Adrenal gland (tissue), 19 donors: ENCODE measurements at places on chromosomes 13 and 19. TPM values are rescaled to one million over a fixed set of nuclear protein-coding genes. Genes with fewer than 3 reads are reported as not detected.

TMED1 gene
- polyA plus RNA-seq: 34.9 TPM

DIRAS1 gene
- 1.4 TPM for polyA plus RNA-seq

IGFL3 gene
- polyA plus RNA-seq: not detected

TNNI3 gene
- 25.3 TPM for polyA plus RNA-seq

PTBP1 gene
- polyA plus RNA-seq: 108 TPM

LILRA2 gene
- polyA plus RNA-seq: 2.6 TPM

LACC1 gene
- polyA plus RNA-seq: 7.6 TPM

ALKBH6 gene
- polyA plus RNA-seq: 39.2 TPM

DLL3 gene
- 0.10 TPM for polyA plus RNA-seq

ZNF223 gene
- 4.9 TPM for polyA plus RNA-seq
